ENCODE measurements at places on chromosomes 4 and X.

GRCh38 chr4:92064574-92064973, 239.2 kb upstream of the GRID2 start:
- DNase-seq, result no peak

GRCh38 chr4:7721984-7722551, 217.6 kb downstream of the AFAP1 start:
- no peak for DNase-seq

DNA sequence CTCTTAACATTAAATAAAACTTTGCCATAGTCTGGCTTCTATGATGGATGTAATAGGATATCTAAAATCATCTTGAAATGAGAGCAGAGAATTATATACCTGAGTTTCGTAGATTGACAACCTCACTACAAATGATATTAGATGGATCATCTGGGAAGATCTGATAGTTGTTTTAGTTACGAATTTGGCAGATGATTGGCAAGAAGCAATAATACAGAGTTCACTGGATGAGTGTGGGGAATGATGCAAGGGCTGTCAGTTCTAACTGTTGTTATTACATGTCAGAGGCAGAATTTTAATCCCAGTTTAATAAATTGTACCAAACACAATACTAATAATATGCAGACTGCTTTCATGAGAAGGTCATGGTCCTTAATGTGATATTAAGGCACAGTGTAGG, 585.2 kb downstream of the TRAM1L1 start:
- no peak for DNase-seq

GRCh38 chrX:132483488-132483887, 5.3 kb downstream of the MBNL3 start:
- DNase-seq, result no peak

DNA sequence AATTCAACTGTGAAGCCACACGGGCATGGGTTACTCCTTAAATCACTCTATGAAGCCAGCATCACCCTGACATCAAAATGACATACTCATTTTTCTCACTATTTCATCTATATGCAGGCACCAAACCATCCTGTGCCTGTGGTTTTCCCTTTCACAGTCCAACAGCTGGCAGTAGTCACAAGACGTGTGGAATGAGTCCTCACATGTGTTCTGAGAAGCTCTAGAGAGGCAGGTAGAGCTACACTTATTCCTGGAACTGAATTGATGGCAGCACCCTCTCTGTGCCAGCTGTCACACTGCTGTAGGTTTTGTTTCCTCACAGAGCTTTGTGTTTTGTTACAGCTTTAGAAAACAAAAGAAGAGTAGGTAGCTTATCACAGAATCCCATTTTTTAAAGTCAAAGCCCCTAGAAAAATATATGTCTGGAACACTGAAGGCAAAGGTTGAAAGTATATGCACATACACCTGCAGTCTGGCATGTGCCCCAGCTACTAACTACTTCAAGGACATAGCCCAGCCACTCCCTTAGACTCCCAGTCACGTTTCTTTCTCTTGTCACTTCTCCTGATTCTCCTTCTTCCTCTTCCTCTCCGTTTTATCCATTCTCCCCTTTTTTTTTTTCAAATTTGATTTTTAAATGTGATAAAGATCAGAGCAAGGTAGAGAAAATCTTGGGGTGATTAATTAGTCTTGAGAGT, 107.1 kb downstream of the ANXA10 start:
- no peak for DNase-seq

- DNase-seq, result no peak
These were observed 11.5 kb downstream of the CTAG1A start for GRCh38 chrX:154596290-154596929.

- DNase-seq, result no peak
These were observed 46.9 kb downstream of the XIAP start for GRCh38 chrX:123906557-123907316.

- no peak for DNase-seq
These were observed 878.3 kb downstream of the FSTL5 start for GRCh38 chr4:161285461-161285860.
